ENCODE measurements at places on chromosomes 7 and 10.

DNA sequence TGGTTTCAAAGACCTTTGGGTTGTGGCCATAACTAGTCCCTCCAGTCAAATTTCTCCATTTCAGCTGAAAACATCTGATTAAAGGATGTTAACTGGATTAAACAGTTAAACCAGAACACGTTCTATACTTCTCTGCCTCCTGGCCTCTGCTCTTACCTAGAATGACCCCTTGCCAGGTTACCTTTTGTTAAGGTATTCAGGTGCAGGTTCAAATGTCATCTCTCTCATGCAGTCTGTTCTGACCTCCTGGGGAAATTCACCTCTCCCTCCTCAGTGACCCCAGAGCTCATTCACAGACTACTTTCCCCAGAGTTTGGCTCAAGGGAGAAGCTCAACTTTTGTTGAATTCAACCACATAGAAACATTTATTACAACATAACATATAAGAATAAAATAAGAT, 67.8 kb downstream of the RELN start:
- no peak for DNase-seq

- DNase-seq: no peak
These were observed 147.6 kb upstream of the C7orf33 start for GRCh38 chr7:148442933-148443332.

DNA sequence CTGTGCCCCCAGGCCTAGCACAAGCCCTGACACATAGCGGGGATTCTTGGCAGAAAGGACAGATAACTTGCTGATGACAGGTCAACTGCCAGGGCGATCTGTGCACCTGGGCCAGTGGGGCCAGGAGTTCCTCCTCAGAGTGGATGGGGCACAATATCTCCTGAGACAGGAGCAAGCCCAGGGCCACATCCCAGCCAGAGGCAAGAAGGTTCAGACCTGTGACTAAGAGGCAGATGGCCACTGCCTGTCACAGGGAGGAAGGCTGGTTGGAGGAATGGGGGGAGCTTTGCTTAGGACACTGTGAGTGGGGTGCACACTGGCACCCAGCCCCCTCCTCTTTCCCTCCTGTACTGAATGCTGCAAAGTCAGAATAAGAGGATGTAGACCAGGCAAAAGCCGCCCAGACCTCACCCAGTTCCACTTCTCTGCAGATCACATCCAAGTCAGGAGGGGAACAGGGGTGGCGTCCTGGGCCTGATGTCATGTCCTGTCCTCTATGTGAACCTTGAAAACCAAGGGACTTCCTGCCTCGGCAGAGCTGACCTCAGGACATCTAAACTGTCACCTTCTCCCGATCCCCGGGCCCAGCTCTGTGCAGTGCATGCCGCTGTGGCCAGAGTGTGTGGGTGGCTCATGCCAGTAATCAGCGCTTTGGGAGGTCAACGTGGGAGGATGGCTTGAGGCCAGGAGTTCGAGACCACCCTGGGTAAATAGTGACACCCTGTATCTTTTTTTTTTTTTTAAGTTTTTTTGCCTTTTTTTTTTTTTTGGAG, 1.3 kb downstream of the GUSB start:
- DNase-seq: no peak

GRCh38 chr7:30699706-30700495, 17.6 kb upstream of the CRHR2 start:
- no peak for DNase-seq

DNA sequence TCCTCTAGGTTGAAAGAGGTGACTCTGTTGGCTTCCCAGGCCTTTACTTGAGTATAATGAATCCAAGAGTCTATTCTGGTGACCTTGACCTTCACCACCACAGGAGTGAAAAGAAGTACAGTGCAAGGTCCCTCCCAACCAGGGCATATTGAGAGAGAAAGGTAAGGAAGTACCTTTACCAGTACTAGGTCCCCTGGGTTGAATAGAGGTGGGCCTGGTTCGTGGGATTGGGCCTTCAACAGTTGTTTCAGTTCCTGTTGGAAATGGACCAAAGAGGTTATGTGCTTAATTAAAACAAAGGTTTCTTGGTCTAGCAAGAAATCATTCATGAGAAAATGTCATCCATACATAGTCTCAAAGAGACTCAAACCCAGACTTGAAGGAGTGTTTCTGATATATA, 6.4 kb upstream of the SFTPA1 start:
- DNase-seq: no peak

DNA sequence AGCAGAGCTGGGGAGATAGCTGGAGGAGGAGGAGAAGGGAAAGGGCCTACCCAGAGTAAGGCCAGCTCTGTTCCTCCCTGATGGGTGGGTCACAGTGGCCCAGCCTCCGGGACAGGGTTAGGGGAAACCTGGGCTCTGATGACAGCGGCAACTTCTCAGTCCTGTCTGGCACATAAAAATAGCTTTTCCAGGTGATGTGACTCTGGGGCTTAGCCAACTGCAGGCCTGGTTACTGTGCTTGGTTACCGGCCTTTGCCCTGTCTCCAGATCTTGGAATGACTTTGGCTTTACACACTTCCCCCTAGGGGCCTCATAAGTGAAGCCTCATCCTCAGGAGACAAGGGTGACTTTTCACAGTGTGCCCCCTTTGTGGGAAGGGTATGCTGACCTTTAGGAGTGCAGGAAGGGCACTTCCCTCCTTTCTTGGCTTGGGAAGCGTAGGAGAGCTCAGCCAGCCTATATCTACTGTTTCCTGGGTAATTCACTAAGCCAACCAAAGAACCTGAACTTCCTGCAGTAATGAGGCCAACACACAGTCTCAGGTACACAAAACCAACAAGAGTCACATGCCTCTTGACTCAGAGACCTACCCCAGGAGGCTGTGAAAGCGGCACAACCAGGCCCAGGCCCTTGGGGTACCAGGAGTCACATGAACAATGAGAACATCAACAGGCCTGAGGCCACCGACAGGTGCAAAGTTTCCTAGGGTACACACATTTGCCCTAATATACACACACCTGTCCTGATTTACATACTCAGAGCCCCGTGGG, 11.7 kb upstream of the HILPDA start:
- DNase-seq: no peak

- DNase-seq: no peak
These were observed 64.0 kb upstream of the WAC start for GRCh38 chr10:28468707-28469483.

- DNase-seq: no peak
These were observed 138.9 kb downstream of the JAZF1 start for GRCh38 chr7:28041508-28042314.

DNA sequence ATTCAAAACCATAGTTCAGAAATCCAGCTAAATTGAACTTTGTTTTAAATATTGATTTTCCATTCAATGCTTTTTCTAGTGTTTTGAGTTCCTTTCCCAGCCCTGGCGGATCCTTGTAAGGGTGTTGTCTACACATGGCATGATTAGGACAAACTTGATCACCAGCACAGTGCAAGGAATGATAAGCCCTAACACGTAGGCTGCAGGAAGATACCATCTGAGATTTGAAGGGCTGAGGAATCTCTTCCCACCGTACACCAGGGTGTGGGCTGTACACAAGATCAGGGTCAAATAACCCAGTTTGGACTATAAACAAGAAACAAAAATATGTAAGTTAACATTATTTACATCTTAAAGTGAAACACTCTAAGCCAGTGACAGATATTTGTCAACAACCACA, 27.4 kb downstream of the STEAP4 start:
- DNase-seq: no peak

GRCh38 chr10:77391605-77392235, 245.9 kb downstream of the KCNMA1 start:
- no peak for DNase-seq

- no peak for DNase-seq
These were observed 227.7 kb downstream of the CUX1 start for GRCh38 chr7:102044984-102045673.

DNA sequence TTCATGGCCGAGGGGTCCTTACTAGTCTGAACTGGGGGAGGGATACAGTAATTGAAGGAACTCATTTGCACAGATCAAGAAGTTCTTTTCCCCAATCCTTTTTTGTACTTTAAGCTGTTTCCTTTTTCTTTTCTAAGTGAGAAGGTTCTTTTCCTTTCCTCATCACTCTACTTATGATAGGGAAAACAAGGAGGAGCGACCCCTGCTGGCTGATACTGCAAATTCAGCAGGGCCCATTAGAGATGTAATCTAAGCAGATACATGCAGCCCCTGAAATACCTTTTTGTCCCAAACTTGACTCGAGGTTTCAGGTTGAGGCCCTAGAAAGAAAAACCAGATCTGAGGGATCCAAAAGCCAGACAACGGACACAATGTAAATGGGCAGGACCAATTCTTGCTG, 305.5 kb downstream of the DNAJB9 start:
- no peak for DNase-seq

DNA sequence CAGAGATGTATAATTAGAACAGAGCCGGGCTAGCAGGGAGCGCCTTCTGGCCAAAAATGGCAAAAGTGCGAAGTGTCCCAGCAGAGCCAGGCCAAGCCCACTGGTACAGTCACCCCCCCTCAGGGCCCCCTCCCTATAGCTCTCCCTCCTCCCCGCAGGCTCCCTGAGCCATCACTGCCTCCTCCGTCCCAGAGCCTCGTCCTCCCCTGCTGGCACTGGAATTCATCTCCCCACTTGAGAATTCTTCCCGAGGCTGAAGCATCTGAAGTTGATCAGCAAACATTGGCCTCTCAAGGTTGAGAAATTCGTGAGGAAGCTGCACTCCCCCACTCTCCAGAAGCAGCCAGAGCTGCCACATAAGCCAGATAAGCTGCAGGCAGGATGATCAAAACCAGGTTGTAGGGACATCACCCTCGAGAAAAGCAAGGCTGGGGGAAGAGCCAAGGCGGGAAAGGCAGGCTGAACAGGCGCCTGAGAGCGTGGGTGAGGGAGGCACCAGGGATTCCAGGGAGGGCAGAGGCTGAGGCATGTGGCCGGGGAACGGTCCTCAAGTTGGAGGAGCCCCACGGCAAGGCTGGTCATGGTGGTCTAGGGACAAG, 23.4 kb downstream of the CAMK2G start:
- no peak for DNase-seq

DNA sequence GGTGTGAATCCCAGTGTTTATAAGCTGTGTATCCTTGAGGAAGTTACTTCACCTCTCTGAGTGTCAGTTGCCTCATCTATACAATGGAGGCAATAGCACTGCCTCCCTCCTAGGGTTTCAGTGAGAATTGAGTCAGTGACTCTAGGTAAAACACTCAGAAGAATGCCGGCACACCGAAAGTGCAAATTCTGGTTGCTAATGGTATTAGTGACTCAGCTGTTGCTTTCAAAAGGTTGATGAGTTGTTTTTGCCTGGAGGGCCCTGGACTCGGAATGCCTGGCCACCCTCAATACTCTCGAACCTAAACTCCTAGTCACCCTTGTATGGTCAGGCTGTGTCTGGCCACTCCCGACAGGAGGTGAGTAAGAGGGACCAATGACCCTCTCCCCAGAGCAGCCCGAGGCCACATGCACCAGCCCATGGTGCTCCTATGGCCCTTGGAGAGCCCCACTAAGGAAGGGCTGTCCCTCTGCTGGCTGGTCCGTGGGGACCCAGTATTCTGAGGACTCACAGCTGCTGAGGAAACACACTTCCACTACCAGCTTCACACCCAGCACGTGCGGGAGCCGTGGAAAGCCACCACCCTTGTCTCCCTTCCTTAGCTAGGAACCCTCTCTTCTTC, 60.2 kb downstream of the CALML3 start:
- DNase-seq: no peak

DNA sequence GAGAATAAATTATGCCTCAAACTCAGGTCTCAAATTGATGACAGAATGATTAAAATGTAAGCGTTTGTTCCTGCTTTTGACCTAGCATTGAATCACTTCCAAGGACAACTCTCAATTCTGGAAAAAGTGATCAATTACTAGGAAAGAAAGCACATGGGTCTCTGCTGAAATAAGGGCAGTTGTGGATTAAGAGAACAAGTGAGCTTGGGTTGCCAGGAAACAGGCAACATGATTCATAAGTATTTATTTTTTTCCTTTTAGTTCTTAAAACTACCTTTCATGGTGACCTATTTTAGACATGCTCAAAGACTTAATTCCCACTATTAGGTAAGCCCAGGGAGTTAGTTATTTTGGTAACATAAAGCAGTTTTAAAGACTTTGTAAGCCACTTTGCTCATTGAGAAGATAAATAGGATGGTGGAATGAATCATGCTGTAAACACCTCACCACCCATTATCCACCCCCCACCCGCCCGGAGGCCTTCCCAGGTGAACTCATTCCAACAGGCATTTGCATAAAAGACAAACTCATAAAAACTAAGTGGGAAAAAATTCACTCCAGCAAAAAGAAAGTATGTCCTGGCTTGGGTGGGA, 728.3 kb downstream of the SORCS1 start:
- no peak for DNase-seq

DNA sequence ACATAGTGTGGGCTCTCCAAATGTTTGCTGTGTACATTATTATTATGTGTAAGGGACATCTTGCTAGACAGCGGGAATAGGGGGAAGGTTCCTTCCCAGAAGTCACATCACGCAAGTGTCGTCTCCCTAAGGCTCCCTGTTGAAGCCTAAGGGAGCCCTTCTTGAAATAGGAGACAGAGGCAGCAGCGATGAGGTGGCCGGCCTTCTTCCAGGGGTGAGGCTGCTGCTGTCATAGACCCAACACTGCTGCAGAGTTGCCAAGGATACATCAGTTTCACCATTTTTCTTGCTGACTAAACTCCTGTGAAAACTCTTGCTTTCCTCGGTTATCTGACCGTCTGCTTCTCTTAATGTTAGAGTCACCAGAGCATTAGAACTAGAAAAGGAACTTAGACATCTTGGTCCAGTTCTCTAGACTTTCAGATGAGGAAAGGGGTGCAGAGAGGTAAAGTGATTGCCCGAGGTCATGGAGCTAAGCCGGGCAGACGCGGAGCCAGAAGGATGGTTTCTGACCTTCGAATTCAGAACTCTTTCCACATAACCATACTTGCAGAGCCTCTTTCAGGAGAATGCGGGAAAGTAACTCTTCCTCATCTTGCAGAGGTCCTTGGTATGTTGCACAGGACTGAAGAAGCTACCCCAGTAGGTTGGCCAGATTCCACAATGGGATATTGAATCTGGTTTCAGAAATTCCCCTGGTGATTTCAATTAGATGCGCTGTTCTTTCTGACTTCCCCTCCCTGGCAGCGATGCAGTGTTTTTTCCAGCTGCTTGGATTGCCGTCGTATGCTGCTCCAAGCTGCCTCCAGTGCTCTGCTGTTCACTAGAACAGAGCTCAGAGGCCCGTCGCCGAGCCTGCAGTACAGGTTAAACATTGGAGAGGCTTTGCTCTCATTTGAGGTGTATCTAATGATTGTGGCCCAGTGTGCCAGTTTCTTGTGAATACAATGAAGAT, 217.1 kb downstream of the CAMK1D start:
- no peak for DNase-seq

DNA sequence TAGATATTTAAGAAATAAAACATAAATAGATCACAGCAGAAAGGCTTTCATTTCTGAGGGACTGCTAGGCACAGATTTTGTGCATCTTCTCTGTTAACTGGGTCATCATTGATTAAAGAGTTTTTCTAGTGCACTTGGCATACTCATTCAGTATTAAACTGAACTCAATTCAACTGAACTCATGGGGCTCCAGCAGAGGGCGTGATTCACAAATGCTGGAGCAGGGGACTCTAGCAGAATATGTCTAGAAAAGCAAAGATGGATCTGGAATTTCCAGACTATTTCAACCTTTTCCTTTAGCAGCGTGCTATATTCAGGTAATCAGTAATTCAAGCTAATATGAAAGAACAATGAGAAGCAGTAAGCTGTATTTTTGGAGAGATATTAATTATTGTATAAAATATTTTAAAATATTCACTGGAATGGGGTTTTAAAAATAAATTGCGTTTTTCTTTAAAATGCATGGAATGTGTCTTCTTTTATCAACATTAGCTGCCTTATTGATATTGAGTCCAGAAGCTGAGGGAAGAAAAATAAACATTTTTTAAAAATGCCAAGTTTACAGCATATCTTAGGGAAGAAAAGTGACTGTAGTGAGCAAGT, 296.8 kb upstream of the CACNA2D1 start:
- DNase-seq: no peak

Measured in stimulated activated CD8-positive, alpha-beta memory T cell treated with anti-CD3 and anti-CD28 coated beads, Interleukin-15, amount 100 ng/mL, for 4 hours (primary cell).